ENCODE measurements at places on chromosomes 6 and 20. TPM values are rescaled to one million over a fixed set of nuclear protein-coding genes. Genes with fewer than 3 reads are reported as not detected.

- DNase-seq, result no peak
Measured at GRCh38 chr6:128067446-128068118, 166.7 kb upstream of the THEMIS start.

- DNase-seq, result no peak
Measured at GRCh38 chr6:113809826-113810225, 47.3 kb upstream of the MARCKS start.

- no peak for DNase-seq
Measured at GRCh38 chr6:95545226-95545625, 32.1 kb upstream of the MANEA start.

Gene GSTA1
- not detected for total RNA-seq

Gene C6orf58
- total RNA-seq, result 0.10 TPM

Gene BICRAL
- 4.7 TPM for total RNA-seq

Gene NELFE
- total RNA-seq, result 86.0 TPM

Gene EFCAB8
- total RNA-seq, result not detected

Gene SLX4IP
- total RNA-seq, result 5.4 TPM

Data from foreskin keratinocyte (primary cell).